Right lung (tissue), 10 donors: ENCODE measurements at places on chromosomes 13 and 19.

DNA sequence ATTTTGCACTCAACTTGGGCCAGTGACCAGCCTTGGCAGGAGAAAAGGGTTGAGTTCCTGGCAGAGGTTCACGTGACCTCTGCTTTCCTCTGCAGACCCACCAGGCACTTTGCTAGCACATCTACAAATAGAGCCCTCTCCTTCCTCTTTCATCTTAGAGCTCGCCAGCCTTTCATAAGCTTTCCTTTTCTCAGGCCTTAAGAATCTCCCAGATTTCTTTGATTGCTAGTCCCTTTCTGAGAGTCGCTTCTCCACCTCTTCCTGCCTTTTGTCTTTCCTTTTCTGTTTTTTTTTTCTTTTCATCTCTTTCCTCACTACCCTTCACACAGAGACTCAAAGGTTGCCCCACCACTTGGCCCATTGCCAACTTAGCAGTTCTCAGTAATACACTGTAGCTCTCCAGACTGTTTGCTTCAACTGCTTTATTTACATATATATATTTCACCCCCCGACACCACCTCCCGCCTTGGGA, 375.7 kb upstream of the SPRY2 start:
- DNase-seq = peak; percentile 34

DNA sequence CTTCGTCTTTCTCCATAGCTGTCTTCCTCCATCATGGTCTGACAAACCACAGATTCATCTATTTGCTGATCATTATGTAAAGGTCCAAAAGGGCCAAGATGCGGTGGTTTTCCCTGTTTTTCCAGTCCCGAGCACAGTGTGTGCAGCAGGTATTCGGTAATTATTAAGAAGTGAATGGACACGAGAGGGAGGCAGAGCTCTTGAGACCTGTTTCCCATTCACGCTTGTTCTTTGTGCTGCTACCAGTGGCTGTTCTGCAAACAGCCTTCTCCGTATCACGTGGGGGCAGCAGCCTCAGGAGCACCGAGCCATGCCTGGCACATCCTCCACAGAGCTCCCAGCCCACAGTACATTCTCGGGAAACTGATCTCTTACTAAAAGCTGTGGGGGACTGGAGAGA, 50.3 kb downstream of the CCDC70 start:
- DNase-seq = no peak

GRCh38 chr13:101025925-101026324, 351.3 kb upstream of the TMTC4 start:
- no peak for DNase-seq

GRCh38 chr19:46063201-46063600, 22.4 kb upstream of the IGFL4 start:
- DNase-seq = no peak

DNA sequence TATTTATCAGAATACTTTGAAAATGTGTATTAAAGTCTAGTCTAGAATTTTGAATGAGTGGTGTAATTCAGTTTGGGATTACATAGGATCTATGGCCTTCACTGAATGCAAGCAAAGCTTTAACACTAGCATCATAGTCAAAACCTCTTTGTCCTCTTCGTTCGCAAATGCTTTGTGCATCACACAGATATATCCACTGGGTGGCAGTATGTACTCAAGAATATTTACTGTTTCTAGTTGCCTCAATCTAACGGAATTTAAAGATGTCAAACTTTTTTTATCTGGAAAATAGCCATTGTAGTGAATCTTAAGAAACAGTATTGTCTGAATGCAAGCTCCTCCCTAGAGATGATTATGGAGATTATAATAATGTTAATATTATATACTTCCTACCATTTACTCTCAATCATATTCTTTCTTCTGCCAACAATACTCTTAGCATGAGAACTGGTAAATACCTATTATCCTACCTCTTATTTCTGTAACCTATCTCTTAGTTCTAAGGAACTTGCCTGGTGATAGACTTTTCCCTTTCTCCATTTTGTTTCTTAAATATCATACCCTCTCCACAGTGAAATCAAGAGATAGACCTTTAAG, 25.8 kb downstream of the LACC1 start:
- peak; percentile 66 for DNase-seq

GRCh38 chr13:76316998-76317527, 569.1 kb downstream of the KCTD12 start:
- DNase-seq = no peak

DNA sequence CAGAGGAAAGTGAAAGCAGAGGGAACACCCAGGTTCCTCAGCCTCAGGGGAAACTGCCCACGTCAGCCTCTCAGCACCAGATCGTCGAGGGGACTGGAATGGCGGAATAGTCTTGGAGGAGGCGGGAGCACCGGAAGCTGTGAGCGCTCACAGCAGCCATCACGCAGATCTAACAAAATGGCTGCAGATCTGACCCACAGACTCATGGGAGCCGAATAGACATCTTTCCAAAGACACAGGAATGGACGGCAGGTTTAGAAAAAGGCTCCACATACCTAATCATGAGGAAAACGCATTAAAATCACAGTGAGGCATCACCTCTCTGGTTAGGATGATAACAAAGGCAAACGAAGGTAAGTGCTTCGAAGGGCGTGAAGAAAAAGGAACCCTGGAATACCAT, 11.8 kb upstream of the LILRA2 start:
- no peak for DNase-seq

DNA sequence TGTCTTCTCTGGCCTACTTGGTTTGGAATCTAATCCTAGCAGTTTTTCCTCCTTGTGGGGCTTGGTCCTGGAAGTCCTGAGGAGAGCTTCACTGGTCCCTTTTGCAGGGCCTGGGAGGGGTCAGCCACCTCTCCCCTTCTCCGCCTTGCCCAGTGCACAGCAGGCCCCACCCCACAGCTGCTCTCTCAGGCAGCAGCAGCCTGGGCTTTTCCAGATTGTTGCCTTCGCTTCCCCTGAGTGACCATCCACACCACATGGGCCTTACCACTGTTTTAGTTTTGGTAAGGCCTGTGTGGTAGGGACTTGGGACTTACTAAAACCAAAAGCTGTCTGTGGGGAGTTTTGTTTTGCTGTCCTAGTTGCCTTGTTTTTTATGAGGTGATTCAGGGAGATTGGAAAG, 11.5 kb downstream of the MPHOSPH8 start:
- DNase-seq = no peak

- no peak for DNase-seq
These were observed 699 bp downstream of the RCBTB2 start for GRCh38 chr13:48532256-48532505.

GRCh38 chr13:98810746-98811145, 58.3 kb upstream of the SLC15A1 start:
- no peak for DNase-seq

DNA sequence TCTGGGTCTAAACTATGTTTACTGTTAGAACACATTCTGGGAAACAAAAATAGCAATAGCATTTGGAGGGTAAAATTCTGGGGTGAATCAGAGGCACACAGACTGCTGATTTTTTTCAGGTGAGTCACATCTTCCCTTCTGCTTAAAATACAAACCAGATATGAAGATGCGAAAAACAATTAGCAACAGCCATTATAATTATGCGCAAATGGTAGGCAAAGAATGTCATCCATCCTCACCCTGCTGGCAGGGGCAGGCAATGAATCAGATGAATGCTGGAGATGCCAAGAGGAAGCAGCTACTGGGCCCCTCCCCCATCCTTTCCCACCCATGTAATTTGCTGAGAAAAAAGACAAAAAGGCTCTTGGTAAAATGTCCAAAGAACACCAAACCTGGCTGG, 282.9 kb downstream of the KLF5 start:
- no peak for DNase-seq

DNA sequence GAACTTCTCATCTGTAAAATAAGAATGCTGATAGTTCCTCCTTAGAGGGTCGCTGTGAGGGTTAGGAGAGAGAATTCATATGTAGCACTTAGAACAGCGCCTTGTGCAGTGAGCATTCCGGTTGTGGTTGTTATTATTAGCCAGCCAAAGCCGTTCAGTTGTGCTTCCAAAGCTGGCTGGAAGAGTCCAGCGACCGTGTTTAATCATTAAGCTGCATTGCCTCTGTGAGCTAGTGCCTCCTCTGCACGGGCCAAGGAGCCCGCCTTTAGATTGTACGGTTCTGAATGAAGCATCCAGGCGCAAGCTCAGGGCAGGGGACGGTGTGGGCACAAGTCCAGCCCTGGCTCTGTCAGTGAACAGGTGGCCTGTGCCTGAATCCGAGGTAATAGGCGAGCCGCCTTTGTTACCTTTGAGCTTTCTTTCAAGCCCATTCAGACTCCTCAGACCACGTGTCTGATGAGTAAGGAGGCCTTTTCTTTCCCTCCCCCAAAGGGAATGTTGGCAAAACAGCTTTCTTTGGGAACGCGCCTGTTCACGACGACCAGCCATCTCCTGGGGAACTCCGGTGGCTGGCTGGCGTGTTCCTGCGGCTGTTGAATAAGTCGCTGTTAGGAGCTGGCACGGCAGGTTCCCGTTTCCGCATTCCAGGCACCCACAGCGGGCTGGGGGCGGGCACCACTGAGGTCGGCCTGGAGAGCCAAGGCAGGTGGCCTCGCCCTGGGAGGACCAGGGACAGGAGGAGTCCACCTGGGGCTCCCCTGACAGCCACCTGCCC, 25.1 kb downstream of the SIPA1L3 start:
- peak; percentile 56 for DNase-seq

GRCh38 chr13:51192348-51192747, 29.9 kb upstream of the FAM124A start:
- no peak for DNase-seq

DNA sequence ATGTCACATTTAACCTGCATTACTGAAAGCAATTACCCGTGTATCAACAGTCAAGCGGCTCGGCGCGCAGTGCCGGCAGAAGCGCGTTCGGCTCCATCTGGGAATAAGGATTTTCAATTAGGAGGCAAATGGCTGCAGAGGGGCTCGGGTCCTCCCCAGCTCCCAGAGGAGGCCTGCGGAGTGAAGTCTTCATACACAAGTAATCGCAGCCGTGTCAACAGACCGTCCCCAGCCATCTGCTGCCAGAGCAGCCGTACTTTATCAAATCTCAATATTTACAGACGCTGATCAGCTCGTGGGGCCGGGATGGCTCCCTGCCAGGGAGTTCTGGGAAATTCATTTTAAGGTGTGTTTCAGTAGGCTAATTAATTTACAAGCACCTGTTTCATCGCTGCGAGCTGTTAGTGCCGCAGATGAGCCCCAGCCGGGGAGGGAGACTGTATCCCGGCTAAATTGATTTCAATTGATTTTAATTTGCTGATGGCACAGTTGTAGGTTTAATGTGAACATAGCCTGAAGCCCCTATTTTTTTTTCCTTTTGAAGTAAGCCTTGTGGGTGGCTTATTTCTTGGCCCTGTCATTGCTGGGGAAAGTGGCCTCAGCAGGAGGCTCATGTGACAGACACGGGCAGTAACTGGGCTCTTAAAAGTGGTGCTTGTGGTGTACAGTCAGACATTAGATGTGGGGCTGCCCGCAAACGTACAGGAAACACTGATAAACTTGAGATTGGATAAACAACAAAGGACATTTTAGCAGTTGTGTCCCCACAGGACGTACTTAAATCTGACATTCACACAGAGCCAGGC, 252.7 kb downstream of the TEX29 start:
- no peak for DNase-seq

- DNase-seq = no peak
These were observed 6.6 kb downstream of the ZNF557 start for GRCh38 chr19:7076151-7076550.

DNA sequence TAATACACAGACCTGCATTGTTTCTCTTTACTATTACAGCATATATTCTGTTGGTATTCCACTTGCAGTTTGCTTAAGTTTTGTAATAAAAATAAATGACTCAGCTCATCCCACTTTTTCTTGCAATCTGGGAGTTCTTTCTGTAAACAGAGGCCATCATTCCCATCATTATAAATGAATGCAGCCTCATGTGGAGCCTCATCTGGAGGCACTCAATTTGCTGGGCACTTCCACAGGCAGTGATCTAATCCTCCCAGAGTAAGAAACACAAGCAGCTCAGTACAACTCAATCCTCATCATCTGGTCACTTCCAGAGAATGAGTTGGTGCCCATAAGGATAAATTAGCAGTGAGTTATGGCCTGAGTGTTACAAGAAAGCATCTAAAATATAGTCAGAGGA, 2801.9 kb downstream of the PCDH9 start:
- no peak for DNase-seq

DNA sequence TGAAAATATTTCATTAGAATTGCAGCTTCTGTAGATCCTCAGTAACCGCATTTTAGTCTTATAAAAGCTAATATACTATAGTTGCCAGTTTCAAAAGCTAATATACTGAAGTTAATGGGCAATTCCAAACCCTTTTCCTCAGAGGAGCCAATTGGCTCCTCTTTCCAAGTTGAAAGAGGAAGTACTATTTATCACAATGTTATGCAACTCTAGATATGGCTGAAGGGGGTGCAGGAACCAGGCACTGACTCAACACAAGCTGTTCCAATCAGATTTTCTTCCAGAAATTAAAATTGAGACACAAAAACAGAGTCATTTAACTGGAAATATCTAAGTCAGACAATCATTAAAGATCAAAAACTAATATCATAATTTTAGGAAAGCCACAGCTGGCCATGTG, 258.9 kb downstream of the PCDH20 start:
- no peak for DNase-seq

DNA sequence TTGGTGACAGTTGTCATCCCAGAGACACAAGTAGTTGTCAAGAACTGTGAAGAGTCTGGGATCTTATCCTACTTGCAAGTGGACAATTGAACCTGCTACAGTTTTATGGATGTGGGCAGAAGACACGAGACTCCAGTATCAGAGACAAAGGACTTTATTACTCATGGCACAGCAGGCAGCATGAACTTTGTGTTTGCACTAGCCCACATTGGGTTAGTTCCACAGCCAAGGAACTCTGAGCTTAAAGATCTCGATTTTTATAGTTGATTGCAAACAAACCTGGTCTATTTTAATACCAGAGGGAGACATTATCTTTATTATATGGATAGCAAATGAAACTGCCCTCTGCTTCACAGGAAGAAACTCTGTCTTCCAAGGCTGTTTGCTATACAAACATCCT, 16.0 kb upstream of the TPM4 start:
- DNase-seq = no peak

- DNase-seq = no peak
These were observed 2.2 kb downstream of the CD37 start for GRCh38 chr19:49337267-49338022.

GRCh38 chr19:8324186-8325050, 3.1 kb downstream of the RPS28 start:
- no peak for DNase-seq

DNA sequence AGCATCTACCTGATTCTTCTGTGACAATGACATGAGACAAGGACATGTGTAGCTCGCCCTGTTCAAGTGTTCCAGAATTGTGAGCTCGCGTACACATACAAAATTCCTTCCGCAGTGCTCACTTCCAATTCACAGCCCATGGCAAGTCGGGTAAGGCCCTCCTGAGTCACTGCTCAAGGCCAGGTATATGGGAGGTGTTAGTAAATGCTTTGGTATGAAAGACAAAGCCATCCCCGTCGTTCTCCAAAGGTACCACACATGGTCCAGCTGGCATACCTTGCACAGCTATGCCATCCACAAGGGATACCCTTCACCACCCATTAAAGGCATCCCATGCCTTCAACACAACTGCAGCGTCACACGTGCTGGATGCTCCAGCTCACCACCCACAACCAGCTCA, 4.4 kb upstream of the ELL start:
- DNase-seq = no peak
